ENCODE measurements at places on chromosomes 3 and 15.

GRCh38 chr15:84590406-84590805, 10.4 kb upstream of the ZSCAN2 start:
- no peak for DNase-seq

- DNase-seq, result no peak
Observed at GRCh38 chr3:153631102-153631501, 469.1 kb downstream of the RAP2B start.

GRCh38 chr15:49847423-49848281, 226.8 kb downstream of the DTWD1 start:
- DNase-seq, result no peak

DNA sequence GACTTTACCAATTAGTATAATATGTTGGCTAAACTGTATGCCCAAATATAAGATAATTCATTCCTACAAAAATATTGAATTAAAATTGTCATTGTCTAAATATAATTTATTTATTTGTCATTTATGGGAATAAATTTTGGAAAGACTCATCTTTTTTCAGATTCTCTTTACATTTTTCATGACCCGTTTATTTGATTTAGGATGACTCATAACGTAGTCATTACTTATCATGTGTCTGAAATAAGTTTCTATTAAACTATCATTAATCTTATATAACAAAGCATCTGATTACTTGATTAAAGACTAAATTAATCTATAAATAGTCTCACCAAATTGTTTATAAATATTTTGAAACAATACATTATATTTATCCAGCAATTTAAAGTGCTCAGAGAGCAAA, 516.6 kb downstream of the CADM2 start:
- DNase-seq, result no peak

DNA sequence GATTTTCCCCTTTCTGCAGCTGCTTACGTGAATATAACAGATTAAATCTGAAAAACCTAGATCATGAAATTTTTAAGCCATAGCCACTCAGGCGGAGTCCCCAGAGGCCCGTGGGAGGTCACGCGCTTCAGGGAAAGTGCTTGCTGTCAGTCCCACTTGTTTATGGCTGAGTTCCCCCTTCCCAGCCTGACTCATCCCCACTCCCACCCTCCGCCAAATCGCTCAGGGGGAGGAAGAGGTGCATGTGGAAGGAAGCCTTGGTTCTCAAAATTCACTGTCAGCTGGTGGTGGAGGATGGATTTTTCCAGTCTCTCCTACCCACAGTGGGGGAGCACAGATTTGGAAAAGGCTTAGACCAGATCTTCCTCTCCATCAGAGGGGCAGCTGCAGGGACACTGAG, 67.4 kb downstream of the CORO2B start:
- DNase-seq, result no peak

- no peak for DNase-seq
Observed at GRCh38 chr3:123137001-123137400, 64.7 kb upstream of the SEC22A start.

DNA sequence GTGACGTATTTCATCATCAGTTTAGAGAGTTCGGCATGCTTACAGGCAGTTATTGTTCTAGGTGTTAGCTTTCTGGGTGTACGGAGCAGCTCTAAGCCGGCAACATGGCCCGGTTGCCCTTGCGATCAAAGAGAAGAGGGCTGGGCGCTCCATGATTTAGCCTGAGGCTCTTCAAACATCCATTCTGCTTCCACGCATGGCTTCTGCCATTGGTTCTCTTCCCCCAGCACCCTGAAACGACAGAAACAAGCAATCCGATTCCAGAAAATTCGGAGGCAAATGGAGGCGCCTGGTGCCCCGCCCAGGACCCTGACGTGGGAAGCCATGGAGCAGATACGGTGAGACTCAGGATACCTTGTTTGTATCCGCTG, 574 bp downstream of the NGRN start:
- peak; percentile 22 for DNase-seq

- no peak for DNase-seq
Observed at GRCh38 chr15:67967871-67968431, 86.2 kb upstream of the PIAS1 start.

DNA sequence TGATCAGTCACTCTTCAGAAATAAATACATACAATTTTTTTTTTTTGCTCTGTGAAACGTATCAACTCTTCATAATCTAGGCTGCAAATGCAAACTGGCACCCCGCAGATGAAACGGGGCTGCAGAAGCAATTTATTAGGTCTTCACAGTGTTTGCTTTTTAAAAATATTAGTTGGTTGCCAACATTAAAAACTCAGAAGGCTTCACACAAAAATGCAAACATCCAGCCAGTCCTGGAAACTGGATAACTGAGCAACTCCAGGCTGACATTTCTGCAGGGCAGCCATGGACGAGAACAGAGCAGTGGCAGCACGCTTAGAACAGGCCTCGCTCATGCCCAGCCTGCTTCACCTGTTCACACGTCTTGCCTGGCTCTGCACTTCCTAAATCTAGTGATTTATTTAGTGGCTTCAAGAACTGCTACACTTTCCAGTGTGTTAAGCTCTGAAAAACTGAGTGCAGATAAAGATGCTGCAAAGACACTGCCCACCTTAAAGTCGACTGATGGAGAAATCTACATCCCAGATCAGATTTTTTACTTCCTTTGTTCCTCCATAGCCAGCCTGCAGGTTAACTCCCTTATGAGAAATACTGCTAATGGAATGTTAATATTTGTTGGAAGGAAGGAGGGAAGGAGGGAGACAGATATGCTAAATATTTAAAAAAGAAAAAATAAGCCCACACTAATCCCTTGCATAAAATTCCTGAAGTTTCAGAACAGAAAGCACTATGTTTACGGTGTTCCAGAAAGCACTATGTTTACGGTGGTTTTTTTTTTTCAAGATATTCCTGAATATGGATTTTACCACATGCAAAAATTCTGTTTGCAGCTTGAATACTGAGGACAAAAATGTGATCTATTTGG, 53.6 kb downstream of the SETMAR start:
- no peak for DNase-seq

- no peak for DNase-seq
Observed at GRCh38 chr3:76552653-76553052, 487.2 kb upstream of the ROBO2 start.

DNA sequence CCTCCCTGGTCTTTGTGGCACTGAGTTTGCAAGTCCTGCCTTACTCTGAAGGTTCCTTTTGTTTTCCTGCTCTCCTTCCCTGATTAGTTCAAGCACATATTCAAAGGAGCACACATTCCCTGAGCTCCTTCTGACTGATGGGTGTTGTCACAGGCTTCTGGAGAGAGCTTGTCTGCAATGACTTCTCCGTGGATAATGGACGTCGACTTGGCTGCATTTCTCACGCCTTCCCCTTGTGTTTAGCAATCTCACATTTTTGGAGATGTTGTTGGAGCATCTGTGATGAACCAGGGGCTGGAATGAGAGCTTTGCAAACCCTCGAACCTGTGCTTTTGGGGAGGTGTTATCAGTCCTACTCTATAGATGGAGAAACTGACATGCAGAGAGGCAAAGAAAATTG, 375.4 kb upstream of the PROK2 start:
- no peak for DNase-seq

All from stimulated activated CD8-positive, alpha-beta memory T cell treated with anti-CD3 and anti-CD28 coated beads, Interleukin-15, amount 100 ng/mL, for 48 hours (primary cell).